ENCODE measurements at places on chromosomes 3 and 15.

GRCh38 chr15:37536967-37537605, 397.4 kb upstream of the TMCO5A start:
- DNase-seq = no peak

GRCh38 chr15:76996076-76996525, 1.2 kb downstream of the PSTPIP1 start:
- DNase-seq = no peak

DNA sequence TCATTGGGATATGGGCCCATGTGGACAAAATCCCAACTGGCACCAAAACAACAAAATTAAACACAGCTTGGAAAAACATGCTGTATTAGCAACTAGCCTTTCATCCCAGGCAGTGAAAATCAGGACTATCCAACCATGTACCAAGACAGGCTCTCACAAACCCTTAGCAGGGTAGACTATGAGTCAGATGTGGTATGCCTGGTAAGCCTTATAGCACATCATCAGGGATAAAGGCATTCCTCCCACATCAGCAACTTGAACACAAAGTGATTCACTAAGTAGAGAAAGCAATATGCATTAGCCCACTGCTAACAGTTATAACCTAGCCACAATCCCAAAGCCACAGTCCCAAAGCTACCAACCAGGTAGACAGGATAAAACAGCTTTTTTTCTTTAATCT, 8.0 kb downstream of the CEP152 start:
- DNase-seq = no peak

- no peak for DNase-seq
Observed at GRCh38 chr3:39531665-39532064, 64.2 kb downstream of the MOBP start.

DNA sequence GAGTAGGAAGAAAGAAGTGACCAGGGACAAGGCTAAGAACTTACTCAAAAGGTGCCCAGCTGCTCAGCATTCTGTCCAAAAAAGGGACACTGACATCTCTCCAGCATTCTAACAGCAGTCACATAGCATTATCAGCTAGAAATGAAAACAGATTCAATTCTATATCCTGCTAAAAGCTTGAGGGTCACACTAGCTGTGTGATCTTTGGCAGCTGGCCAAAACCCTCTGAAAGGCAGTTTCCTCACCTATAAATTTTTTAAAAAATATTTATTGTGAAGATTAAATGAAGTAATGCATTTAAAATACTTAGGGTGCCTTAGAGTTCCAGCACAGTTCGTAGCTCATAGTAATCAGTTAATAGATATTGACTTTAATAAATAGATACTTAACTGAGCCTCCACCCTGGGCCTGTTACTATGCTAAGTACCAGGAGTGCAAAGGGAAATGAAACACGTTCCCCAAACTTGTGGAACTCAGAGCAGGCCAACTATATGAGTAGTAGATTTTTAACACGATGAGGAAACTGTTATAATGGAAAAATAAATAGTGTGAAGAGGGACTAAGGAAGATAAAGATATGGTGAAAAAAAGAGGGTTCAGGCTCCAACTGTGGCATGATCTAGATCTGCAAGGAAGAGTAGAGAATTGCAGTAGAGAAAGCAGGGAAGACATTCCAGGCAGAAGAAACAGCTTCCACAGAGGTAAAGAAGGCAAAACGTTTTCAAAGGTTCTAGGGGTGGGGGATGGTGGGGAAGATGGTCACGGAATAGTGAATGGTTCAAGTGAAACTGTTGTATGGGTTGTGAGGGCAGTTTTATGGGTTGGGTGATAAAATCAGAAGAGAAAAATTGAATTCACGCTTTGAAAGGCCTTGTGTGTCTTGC, 11.4 kb downstream of the CD86 start:
- no peak for DNase-seq

- peak; percentile 29 for DNase-seq
Observed at GRCh38 chr3:127406309-127407025, 118.6 kb upstream of the PRR20G start.

GRCh38 chr3:24601066-24601939, 106.7 kb upstream of the THRB start:
- DNase-seq = no peak

GRCh38 chr3:71372911-71373637, 210.5 kb downstream of the FOXP1 start:
- no peak for DNase-seq

DNA sequence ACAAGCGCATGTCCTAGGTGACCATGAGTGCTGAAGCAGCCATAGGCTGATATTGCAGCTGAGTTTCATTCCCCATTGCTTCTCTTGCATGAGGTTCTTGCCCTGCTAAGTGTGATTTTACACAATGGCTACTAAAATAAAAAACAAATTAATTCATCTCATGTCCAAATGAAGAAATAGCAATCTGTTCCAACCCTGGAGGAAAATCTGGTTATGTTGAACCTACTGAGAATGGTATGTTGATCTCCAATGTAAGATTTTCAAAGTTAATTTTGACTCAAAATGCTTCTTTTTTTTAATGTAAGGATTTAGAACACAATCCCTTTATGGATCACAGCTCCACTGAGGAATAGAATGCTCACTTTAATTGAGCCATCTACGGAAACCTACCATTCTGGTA, 254.2 kb upstream of the CRBN start:
- no peak for DNase-seq

- no peak for DNase-seq
Observed at GRCh38 chr3:167166594-167167253, 213.4 kb downstream of the ZBBX start.

GRCh38 chr3:105752791-105753415, 115.9 kb downstream of the CBLB start:
- DNase-seq = no peak

GRCh38 chr3:58358092-58358491, 25.4 kb downstream of the PXK start:
- no peak for DNase-seq

GRCh38 chr3:186608624-186609215, 4.1 kb upstream of the AHSG start:
- DNase-seq = no peak

GRCh38 chr3:76965122-76965725, 74.7 kb upstream of the ROBO2 start:
- DNase-seq = no peak

GRCh38 chr15:101035611-101036010, 116.5 kb downstream of the LRRK1 start:
- no peak for DNase-seq

GRCh38 chr15:29570121-29570947, 251.9 kb downstream of the TJP1 start:
- no peak for DNase-seq

GRCh38 chr3:179528772-179529171, 34.0 kb upstream of the ACTL6A start:
- DNase-seq = no peak

DNA sequence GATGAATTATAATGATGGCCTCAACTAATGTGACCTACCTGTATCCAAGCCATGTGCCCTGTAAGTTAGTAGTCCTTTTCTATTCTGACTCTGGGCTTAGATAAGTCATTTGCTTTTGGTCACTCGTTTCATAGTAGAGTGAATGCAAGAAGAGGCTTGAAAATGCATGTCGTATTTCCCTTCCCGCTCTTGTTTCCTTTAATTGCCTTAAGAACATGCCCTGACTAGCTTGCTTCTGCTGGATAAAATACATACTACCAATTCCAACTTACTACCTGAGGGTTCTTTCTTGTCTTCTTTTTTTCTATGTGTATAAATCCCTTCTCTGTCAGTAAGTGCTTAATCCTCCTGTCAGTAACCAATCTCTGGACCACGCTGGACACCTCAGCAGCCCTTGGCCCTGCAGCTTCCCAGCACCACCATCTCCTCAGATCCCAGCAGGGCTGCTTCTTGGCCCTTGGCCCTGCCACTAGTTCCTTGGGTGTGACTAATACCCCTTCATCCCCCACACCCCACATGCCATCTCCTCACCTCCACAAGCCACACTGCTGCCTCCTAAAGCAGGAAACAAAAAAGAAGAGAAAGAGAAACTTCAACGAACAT, 771.7 kb downstream of the IGSF11 start:
- DNase-seq = no peak

DNA sequence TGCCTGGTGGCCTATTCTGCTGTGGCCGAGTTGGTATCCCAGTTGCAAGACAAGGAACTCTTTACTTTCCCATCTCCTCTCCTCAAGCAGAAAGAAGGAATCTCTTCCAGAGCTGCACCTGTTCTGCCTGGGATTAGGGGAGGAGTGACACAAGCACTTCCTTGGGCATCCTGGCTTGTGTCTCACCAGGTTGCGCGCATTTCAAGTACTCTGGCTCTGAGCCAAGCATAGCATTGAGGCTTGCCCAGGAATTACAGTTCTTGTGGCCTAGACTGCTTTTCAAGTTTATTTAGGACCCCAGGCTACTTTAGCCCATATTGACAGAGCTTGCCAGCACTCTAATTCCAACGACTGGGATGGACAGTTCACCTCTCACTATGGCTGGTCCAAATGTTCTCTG, 150.5 kb downstream of the RSRC1 start:
- no peak for DNase-seq

- DNase-seq = no peak
Observed at GRCh38 chr3:45311953-45312801, 76.2 kb upstream of the LARS2 start.

DNA sequence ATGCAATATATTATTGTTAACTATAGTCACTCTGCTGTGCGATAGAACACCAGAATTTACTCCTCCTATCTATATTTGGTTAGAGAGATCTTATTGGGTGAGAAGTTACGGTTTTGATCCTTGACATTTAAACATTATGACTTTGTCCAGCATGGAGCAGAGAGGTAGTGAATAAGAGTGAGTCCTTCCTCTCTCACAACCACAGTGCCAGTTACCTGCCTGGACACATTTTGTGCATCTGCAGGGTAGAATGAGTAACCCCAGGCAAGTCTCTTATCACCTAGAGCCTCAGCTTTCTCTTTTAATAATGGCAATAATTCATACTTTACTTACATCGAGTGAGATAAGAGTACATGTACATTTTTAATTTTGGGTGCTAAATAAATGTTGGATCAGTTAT, 24.1 kb downstream of the KAT2B start:
- DNase-seq = no peak

- no peak for DNase-seq
Observed at GRCh38 chr3:142523921-142524566, 54.5 kb downstream of the ATR start.

GRCh38 chr3:65993134-65993900, 45.4 kb downstream of the MAGI1 start:
- DNase-seq = no peak

DNA sequence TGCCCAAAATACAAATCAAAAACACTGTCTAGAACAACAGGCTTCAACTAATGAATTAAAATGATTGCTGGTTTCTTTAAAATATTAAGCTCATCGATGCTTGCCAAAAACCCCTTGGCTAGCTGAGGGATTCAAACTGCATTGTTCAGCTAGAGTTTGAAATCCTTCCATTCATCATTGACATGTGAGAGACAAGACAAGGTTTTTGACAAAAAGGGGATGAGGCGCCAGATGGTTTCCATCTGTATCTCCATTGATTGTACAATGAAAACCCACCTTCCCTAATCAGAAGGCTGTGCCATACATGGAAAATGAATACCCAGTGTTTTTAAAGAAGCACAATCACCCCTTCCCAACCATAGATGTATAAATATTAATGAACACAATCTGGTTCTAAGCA, 67.8 kb downstream of the THRB start:
- no peak for DNase-seq

DNA sequence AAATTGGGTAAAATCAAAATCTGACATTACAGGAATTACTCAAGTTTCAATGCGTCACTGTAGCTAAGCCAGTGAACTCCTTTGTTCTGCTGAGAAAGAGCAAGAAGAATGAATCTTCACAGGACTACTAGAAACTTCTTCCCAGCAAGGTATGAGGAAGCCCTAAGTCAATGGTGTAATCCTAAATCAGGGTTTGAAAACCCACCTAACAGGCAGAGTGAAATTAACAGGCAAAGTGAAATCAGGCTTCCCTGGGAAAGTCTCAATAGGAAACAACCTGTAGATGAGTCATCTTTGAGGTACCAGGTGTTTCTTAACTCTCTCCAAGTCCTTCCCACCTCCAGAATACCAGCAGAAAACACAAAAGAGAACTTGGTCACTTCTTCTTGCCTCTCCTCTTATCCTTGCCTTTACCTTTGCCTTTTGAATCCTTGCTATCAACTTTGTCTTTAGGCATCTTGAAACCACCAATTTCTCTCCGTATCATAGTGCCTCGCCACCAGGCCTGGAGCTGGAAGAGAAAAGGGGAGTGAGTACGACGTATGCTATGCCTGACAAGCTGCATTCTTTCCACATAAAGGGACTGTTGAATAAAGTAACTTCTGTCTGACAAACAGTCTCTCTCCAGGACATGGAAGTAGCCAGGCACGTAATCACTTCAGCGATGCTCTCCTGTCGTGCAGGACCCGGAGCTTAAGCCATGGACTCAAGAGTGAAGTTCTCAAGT, 60.6 kb upstream of the RPL35A start:
- no peak for DNase-seq

DNA sequence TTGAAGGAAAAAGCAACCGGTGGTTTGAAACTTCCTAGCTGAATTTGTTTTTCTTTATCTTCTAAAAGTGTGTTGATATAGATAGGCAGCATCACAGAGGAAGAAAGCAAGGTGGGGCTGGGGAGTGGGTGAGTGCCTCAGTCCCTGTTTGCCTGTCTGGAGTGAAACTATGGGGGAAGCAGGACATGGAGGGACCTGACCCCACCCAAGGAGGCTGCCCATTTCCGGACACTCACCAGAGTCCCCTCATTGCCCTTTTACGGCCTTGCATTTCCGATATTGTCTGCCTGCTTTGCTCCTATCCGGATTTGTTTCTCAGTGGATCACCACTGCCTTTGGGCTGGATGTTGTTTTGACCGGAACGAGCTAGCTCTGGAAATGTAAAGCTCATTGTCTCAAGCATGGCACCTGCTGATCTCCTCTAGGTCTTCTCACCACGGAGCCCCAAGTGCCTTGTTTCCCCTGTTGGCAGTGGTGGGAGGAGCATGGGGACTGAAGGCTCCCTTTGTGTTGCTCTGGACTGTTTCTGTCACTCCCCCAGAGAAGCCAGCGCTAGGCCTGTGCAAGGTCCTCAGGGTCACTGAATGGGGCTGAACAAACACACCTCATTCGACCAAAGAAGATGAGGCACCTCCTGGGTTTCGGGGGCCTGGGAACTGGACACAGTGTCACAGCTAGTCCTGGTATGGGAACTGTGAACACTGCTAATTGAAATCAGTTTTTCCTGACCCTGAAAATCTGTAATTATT, 7.0 kb downstream of the CLDN11 start:
- DNase-seq = no peak

DNA sequence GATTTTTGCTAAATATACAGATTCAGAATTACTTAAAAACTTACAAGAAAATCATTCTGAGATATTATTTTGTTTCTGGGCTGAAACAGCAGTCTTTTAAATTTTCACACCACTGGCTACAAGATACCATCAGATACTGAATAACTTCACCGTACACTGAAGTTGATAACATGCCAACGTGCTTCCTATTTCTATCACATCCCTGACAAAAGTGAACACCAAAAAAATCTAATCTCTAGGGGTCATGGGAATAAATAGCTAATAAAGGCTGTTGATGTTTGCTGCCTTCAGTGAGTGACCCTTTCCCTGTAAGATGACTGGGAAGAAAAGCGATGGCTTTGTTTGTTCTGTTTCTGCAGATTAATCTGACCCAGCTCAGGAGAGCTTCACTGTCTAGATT, 120.5 kb downstream of the DUT start:
- DNase-seq = no peak

GRCh38 chr3:126480206-126480605, 4.5 kb upstream of the ZXDC start:
- no peak for DNase-seq
